RWPE2 (cell line): ENCODE measurements at places on chromosomes 3 and 15.

DNA sequence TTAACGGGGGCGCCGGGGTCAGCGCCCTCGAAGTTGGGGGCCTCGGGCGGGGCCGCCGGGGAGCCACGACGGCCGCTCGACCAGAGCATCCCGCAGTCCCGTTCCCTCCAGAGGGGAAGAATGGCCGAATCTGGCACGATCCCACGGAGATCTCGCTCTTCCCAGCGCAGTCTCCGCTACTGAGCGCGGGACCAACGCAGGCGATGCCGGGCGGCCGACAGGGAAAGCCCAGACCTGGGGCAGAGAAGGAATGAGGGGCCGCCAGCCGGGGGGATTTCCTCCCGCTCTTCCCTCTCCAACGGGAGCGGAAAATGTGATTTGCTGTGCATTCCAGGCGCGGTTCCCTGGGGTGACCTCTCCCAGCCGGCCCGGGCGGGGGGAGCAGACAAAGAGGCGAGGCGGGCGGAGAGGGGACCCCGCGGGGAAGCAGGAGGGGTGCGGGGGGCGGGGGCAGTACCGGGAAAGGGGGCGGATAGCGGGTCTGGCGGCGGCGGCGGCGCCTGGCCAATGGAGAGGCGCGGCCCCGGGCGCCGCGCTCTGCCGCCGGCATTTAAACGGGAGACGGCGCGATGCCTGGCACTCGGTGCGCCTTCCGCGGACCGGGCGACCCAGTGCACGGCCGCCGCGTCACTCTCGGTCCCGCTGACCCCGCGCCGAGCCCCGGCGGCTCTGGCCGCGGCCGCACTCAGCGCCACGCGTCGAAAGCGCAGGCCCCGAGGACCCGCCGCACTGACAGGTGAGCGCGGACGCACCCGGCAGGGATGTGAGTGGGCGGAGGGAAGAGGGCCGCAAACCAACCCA, at the start of gene GREM1:
GREM1 (plus strand) TSS at position 579 of the 801 bp plus-strand sequence. CDS start 12,687 bp downstream, outside the sequence.
- DNase-seq = no peak

GRCh38 chr3:126179825-126180476, 435 bp downstream of the ALDH1L1 start:
- DNase-seq = no peak

GRCh38 chr15:37135225-37135624, 34.9 kb upstream of the MEIS2 start:
- no peak for DNase-seq

GRCh38 chr3:133712017-133712416, 34.2 kb upstream of the TF start:
- no peak for DNase-seq

DNA sequence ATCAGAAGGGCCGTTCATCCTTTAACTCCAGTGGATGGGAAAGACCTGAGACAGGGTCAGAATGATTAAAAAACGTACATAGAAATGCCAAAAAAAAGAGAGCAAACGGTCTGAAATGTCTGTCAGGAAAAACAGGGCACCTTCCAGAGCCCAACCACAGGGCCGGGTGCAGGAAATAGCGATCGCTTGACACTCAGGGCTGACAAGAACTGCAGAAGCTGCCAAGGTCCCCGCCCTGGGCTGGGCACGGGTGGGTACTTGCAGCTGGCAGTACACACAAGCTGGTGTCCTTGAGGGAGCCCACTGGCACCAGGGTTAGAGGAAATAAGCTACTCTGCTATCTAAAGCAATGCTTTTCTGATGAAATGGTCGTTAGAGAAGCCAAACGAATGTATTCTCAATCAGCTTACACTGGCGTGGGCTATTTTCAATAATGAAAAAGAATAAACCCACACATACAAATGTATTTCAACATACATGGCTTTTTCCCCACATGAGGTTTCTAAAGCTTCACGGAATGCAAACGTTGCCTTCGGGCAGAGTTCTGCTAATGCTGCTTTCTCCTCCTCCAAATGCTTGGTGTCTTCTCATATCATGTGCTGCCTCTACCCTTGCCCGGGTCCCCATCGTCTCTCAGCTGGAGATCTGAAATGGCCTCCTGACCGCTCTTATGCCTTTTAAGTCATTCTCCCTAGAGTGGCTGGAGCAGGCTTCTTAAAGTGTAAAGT, 15.6 kb downstream of the FRMD4B start:
- DNase-seq = peak; percentile 79

DNA sequence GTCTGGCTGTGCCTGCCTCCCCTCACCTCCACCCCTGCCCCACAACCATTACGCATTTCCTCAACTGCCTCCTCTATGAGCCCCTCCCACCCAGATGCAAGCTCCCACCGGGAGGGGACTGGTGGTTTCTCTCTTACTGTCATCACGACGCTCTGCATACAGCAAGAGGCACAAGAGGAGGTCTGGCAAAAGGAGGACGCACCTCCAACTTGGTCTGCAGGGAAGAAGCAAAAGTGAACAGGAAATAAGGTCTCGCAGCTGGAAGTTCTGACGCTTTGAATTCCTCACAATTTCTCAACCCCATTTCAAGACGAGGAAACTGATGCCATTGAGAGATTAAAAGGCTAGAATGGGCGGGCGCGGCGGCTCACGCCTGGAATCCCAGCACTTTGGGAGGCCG, 42.3 kb upstream of the MUC4 start:
- no peak for DNase-seq

DNA sequence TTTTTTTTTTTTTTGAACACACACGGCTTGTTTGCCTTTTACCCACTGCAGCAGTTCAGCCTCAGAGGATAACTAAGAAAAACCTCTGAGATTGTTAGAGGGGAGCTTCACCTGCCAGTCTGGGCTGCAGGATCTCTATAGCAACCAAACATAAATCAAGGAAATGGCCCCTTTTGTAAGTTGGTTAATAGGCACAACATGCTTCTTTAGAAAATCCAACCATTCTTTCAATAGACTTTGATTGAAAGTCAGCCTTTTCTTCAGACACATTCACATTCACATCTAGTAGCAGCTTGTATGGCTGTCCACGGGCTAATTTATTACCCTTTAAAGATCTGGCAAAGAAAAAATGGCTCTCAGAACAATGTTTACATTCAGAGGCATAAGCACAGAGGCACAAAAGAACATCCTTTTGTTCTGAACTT, 136.6 kb upstream of the RARB start:
- no peak for DNase-seq

DNA sequence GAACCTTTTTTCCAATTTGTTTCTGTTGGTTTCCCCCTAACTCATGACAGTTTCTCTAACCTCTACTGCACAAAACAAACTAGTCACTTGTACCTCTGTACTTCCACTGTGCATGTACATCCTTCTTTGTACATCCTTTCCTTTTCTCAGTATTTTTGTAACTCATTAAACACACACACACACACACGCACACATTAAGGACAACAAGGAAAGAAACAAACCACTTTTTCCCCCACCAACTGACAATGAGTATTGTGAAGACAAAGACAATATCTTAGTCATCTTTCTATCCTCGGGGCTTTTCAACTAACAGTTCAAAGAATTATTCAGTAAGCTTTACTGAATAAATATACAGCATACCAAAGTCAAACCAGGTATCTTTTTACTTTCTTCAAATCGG, 170.5 kb downstream of the VPS13C start:
- DNase-seq = no peak

GRCh38 chr3:38479431-38480092, 16.6 kb upstream of the EXOG start:
- DNase-seq = no peak

- DNase-seq = no peak
These were observed 252.9 kb downstream of the SHQ1 start for GRCh38 chr3:72595376-72595775.

GRCh38 chr3:6716420-6716819, 144.5 kb upstream of the GRM7 start:
- no peak for DNase-seq

DNA sequence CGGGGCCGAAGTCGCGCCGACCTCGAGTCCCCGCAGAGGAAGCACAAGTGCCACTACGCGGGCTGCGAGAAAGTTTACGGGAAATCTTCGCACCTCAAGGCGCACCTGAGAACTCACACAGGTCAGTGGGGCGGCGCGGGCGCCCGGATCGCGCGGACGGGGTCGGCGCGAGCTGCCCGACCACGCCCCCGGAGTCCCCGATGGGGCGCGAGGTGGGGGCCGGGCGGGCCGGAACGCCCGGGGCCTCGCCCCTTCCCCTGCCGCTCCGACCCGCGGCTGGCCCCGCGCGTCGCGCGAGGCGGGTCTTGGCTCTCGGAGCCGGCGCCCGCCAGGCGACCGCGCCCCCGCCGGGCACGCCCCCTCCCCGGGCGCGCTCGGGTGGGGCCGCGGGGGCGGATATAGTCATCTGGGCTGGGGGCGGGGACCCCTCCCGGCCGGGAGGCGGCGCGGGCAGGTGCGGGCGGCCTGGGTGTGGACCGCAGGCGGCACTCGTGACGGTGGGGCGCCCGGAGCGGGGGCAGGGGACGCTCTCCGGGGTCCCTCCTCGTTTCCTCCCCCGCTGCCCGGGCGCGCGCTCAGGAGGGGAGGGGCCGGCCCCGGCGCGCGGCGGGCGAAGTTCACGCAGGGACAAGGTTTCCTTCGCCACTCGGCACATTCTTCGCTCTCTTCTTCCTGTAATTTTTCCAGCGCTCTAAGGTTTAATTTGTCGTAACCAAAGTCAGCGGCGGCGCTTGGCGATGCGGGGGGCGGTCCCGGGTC, 1.2 kb downstream of the KLF13 start:
- no peak for DNase-seq

GRCh38 chr3:134620476-134621115, 30.2 kb downstream of the KY start:
- DNase-seq = no peak

DNA sequence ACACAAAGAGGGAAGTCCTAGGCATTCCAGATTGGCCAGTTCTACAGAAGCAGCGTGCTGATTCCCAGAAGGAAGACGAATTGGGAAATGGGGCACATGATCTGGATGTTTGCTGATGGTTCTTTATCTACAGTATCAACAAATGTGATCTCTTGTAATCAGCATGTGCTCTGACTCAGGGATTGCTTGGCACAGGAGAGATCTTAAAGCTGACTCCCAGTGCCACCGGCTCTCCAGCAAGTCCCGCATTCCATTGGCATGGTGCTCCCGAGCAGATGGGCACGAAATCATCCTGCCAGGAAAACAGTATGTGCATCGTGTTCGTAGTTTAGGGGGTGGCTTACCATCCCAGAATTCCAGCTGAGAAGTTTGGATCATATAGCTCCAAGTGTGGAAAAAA, 259.9 kb upstream of the NR2F2 start:
- no peak for DNase-seq

GRCh38 chr3:103127098-103127630, 692.3 kb downstream of the ZPLD1 start:
- no peak for DNase-seq

- DNase-seq = no peak
These were observed 26.1 kb upstream of the KBTBD8 start for GRCh38 chr3:66971891-66972551.
